ENCODE measurements at places on chromosomes 5 and 9.

DNA sequence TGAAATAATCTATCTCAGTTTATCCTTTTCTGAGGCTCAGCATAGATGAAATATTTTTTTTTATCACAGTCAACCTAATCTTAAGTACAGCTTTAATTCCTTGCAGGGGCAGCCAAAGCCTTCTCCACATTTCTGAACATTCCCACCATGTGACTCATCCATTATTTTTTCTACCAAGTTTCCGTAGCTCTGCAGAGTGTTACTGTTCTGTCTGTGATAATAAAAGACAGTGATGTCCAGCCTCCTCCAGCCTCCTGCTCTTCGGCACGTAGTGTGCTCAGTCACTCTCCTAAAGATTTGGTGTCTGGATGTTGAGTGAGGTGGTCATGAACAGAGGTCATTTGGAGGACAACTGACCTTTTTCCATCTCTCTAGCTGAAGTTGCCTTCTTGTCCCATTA, 338.1 kb upstream of the ADAMTS16 start:
- DNase-seq, result no peak

DNA sequence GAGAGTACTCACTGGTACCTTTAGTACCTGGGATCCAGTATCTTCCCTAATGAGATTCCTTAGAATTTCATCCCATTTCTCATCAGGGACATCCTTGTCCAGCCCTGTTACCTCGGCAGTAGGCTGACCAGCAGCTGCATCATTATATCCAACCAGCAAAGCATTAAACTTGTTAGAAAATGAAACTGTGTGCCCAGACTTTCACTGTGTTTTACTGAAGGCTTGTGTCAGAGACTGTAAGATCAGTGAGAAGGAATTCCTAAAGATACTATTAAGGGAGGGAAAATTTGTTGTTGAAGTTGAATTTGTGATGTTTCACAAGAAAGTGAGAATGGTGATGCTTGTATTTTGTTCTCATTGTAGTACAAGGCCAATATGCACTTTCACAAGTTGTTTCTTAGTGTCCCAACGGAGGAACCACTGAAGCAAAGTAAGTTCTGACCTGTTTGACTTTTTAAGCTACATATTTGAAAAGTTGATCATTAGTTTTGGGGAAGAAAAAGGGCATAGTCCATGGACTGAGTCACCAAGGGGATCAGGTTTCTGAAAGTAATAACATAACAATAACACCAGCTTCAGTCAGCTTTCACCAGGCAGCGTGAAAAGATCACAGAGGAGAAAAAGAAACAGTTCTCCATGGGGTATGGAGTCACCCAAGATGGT, 48.8 kb downstream of the GRAMD2B start:
- no peak for DNase-seq

DNA sequence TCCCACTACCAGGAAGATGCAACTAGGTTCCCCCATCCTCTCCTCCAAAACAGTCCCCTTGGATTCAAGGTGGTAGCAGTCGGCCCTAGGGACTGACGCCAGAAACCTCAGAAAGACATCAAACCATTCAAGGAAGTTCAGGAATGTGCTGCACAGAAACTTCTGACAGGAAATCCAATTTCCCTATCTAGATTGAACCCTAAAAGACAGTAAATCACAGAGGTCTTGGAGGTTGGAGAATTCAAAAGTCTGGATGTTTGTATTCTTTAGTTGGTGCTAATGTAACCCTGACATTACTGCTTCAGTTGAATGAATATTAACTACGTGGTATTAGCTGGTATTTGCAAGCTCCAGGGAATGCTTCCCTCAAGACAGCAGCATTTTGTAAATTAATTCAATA, 125.3 kb downstream of the SYK start:
- DNase-seq, result no peak

- no peak for DNase-seq
These were observed 151.1 kb upstream of the MPDZ start for GRCh38 chr9:13430368-13431221.

- no peak for DNase-seq
These were observed 480.0 kb downstream of the NR2F1-AS1 start for GRCh38 chr5:93100976-93101375.

GRCh38 chr5:28896949-28897348, 1858.6 kb upstream of the CDH9 start:
- no peak for DNase-seq

GRCh38 chr5:169151051-169151805, 149.7 kb downstream of the SLIT3 start:
- DNase-seq, result no peak

GRCh38 chr5:139651043-139651834, 3.1 kb downstream of the CXXC5 start:
- no peak for DNase-seq

DNA sequence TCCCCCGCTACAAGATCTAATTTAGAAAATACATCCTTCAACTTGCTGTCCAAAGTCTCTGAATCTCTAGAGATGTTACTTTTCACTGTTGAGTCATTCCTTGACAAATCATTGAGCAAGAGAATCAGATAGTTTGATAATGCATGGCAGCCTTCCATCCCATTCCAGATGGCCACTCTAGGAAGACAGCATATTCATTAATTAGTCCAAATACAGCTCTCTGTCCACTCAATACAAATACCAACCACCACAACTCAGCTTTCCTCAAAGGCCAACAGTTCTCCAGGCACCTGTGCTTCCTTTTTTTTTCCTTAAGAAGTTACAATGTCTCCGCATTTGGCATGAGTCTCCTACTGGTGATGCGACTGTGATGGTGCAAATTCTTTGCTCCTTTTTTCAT, 72.3 kb downstream of the DROSHA start:
- DNase-seq, result no peak

DNA sequence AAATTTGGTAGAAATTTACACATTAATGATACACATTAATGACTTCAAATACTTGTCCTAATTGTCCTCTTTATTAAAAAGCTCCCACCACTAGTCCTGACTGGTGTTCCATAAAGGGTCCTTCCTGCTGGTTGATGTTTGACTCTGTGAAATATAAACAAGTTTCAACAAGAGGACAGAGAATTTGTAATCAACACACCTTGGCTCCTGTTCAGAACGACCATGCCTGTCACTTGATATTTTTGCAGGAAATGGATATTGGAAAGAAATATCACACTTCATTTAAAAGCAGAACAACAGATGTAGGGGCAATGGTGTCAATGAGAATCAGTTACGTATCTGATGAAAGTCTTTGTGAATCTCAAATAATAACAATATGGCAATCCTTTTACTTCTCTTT, 211.7 kb downstream of the ENC1 start:
- DNase-seq, result no peak

DNA sequence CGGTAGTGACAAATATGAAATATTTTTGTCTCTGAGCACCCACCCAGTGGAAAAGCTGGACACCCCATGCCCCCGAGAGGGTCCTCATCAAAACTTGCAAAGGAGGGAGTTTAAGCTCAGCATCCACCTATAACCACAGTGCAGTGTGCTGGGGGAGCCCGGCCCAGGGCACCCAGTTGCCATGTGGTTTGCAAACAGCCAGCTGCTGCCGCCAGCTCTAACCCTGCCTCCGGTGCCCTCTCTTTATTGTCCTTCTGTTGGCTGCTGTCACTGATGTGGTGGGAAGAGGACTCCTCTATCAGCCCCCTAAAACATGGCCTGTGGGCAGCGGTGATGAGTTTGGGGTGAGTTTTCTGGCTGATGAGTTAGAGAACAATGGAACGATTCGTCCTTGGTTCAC, 160.9 kb upstream of the MVB12B start:
- DNase-seq, result no peak

DNA sequence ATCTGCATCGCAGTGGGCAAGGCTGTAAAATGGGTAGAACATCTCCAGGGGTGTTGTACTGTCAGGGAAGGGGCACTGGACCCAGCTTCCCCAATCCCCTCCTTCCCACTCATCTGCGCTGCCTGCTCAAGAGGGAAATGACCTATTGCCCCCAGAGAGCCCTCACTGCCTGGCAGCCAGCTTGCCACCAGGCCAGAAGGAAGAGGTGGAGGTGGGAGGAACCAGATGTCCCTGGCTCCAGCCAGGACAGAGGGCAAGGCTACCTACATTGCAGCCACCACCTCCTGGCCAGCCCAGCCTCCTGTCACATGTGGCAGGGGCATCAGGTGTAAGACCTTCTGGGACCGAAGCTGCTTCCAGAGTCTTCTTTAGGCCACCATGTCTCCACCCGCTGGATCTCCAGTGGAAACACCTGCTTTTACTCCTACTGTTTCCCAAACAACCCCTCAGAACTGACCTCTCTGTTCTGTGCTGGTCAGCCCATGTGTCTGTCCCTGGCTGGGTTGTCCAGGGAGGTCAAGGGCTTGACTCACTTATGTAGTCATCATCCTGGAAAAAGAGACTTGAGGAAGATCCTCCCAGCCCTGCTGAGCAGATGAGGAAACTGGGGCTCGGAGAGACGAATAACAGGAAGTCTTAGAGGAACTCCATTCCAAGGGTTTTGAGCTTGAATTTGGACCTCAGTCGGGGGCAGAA, 42.3 kb downstream of the JADE2 start:
- no peak for DNase-seq

GRCh38 chr5:132023258-132024116, 12.0 kb upstream of the ACSL6 start:
- no peak for DNase-seq

DNA sequence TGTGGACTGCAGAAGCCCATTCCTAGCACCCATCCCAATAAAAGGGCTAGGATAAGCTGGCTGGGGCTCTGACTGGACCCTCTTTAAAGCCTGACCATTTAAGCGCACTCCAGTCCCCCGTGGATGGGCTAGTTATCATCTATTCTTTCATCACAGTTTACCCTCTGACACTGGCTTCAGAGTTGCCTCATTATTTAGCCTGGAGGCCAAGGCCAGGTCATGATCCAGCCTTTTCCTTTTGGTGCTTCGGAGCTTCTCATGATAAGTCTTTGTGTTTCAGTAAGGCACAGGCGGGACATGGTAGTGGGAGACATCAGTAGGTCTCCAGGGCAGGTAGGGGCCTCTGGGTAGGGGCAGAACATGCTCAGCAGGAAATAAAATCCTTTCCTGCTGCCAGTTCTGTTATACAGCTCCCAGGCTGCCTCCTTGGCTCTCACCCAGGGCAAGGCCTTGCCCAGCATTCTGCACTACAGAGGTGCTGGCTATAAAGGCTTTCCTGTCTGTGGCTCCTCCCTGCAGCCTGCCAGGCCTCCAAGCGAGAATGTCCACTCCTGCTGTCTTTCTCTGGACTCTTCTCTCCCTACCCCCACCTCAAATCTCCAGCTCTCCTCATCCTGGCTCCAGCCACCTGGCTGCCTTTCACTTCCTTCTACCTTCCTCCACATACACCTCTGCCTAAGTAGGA, 128.8 kb downstream of the FSTL4 start:
- no peak for DNase-seq

DNA sequence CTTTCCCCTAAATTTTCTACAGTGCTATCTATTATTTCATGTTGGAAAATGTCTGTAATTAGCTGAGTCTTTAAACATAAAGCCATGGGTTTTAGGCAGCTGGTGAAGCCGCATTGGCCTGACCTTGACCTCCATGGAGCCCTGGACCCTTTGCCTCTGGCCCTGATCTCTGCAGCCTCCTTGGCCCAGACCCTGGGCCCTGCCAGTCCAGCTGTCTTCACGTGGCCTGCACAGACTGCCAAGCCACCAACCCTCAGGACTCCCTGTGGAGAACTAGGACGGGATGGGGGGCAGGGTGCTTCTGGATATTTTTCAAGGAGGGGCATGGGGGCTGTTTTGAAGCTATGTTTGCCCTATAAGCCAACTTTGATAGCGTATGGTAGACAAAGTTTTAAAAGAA, 29.8 kb upstream of the PPARGC1B start:
- DNase-seq, result no peak

GRCh38 chr9:109846776-109847175, 66.8 kb downstream of the PALM2AKAP2 start:
- no peak for DNase-seq

GRCh38 chr5:145056800-145057199, 778.3 kb downstream of the PRELID2 start:
- DNase-seq, result no peak

GRCh38 chr5:136035837-136036236, 7.0 kb downstream of the TGFBI start:
- DNase-seq, result no peak

DNA sequence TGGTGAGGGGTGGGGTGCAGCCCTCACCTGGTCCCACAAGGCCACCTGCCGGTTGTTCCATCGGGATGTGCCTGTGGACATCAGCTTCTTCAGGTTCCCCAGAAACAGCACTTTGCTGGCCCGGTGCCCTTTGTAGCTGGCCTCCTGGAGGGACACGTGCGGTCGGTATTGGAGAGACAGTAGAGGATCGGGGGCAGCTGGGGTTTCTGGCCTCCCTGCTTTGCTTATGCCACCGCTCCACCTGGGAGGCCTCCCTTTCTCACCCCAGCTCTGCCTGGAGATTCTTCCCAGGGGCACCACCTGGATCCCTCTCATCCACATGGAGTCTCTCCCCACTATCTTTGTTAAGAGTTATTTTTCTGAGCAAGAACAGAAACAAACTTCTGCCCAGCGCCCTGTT, 13.1 kb upstream of the TRIM14 start:
- no peak for DNase-seq

Data from forelimb muscle (tissue), 1 donor.